GM23248 (cell line): ENCODE measurements at places on chromosomes 6 and 20. TPM values are rescaled to one million over a fixed set of nuclear protein-coding genes. Genes with fewer than 3 reads are reported as not detected.

TPBG gene
- polyA plus RNA-seq = 125 and 127 TPM in 2 replicates

DNA sequence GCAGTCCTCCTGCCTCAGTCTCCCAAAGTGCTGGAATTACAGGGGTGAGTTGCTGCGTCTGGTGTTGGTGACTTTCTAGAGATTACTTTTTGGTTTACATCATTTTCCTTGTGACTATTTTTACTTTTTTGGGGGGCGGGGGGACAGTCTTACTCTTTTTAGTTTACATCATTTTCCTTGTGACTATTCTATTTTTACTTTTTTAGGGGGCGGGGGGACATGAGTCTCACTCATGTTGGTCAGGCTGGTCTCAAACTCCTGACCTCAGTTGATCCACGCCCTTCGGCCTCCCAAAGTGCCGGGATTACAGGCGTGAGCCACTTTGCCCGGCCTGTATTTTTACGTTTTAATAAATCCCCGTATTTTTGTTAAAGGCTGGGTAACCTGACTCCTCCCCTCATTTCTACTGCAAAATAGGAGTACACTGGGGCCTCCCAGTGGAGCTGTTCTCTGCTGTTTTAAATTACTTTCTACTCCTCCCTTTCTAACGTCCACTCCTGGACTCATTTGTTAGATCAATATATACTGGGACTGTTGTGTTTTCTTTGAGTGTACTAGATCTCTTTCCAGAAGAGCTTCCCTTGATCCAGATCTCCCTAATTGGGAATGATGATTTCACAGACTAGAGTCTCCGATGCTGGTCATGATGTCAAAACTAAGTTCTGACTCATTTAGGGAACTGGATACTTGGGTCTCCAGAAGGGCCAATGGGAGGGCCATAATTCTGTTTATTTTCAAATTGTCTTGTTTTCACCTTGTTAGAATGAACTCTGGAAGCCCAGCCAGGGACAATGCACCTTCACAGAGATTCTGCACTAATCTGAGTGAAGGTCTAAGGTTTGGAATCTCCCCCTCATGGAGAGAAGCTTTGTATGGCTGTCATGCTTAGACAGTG lies 9.2 kb downstream of the HSPA1B start:
- peak; percentile 74 for DNase-seq

GRCh38 chr6:46760925-46761324 lies 14.2 kb downstream of the ANKRD66 start:
- no peak for DNase-seq

LPA gene
- polyA plus RNA-seq = not detected in 2 replicates

- DNase-seq = no peak
Measured at GRCh38 chr6:4950836-4951533, 52.9 kb downstream of the RPP40 start.

DNA sequence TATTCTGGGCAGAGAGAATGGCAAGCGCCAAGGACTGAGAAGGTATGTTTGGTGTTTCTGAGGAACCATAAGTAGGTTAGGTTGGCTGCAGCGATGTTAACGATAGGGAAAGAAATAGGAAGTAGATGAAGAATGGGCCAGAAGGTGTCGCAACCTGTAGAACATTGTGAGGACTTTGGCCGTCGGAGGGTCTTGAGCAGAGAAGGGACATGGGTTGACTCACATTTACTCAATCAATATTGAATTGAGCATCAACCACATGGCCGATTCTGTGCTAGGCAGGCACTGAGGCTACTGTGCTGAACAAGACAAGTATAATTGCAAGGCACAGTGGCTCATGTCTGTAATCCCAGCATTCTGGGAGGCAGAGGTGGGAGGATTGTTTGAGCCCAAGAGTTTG lies 26.8 kb upstream of the RPN2 start:
- DNase-seq = no peak

CCN6 gene
- 0.48 and 0.57 TPM in 2 replicates for polyA plus RNA-seq

DNA sequence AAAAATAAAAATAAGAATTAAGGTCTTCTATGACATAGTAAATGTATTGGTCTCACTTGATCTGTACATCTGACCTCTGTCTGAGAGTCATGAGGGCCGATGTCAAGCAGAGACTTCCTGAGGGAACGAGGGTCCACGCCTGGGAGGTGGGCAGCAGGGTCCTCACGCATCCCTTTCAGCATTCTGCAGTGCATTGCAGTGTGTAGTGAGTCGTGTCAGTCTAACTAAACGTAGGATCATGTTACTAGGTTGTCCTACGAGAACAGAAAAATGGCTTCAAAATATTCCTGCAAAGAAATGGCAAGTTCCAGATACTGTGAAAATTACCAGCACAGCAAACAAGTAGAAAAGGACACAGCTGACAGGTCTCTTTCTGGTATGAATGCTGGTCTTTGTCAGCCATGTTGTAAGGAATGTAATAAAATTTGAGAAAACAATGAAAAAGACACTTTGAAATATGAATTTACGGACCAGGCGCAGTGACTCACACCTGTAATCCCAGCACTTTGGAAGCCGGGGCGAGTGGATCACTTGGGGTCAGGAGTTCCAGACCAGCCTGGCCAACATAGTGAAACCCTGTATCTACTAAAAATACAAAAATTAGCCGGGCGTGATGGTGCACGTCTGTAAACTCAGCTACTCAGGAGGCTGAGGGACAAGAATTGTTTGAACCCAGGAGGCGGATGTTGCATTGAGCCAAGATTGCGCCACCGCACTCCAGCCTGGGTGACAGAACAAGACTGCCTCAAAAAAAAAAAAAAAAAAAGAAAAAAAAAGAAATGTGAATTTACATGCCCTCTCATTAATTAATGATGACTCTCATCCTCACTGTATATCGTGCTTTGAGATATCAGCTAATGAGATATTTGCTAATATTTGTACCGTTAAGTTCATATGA lies 2.4 kb upstream of the AHCY start:
- no peak for DNase-seq

GRCh38 chr6:81808851-81809570 lies 56.5 kb upstream of the TENT5A start:
- no peak for DNase-seq

- peak; percentile 89 for DNase-seq
Measured at GRCh38 chr20:4041748-4042411, 26.5 kb upstream of the RNF24 start.

RNF39 gene
- polyA plus RNA-seq = 0.21 and 0.30 TPM in 2 replicates

- DNase-seq = no peak
Measured at GRCh38 chr20:38125157-38126056, 39.7 kb downstream of the TGM2 start.

DNA sequence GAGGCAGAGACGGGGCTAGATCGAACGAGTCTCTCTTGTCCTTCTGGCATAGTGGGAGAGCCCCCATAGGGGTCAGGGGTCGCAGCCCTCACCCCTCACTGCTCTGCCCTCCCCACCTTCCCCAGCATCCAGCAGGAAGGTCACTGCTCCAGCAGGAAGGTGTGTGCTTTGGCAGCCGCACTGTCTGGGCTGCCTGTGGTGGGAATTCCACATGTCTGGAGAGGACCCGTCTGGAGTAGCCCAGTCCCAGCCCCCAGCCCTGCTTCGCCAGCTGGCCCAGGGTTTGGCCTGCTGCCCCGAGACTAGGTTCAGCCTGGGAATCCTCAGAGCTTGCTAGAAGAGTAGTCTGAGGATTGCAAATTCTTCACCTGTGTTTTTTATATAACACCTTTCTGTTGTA lies 2.5 kb upstream of the R3HDML start:
- DNase-seq = no peak

- no peak for DNase-seq
Measured at GRCh38 chr6:134398453-134398852, 80.5 kb upstream of the SGK1 start.

DNA sequence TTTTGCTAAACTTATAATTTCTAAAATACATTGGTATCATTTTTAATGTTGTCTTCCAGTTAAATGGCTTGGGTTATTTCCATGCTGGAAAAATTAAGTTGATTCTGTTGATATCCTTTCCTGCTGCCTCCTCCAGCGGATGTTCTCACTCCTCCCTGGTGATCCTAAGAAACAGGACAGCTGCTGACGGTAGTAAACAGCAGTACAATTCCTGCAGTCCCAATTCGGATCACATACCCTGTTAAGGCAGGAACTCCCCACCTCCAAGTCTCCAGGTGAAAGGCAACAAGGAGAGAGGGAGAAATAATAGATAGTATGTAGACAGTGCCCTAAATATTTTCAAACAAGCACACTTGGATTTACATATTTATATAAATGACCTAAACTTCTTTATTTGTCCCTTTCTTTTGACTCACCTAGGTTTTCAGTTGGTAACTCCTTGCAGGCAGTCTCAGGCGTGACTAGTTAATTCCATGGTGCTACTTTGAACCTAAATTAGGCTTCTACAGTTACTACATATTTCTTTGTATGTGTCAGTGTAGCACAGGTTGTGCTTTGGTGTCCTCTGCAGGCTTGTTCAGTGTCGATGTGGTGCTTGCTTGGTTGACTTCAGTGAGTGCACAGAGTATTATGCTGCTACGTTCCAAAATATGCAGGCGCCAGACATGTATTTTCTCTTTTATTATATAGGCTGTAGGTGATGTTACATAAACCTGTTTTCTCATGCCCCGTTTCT lies 126.0 kb downstream of the ADGRB3 start:
- no peak for DNase-seq

GRCh38 chr6:126015863-126016262 lies 29.5 kb downstream of the TRMT11 start:
- DNase-seq = peak; percentile 60

DNA sequence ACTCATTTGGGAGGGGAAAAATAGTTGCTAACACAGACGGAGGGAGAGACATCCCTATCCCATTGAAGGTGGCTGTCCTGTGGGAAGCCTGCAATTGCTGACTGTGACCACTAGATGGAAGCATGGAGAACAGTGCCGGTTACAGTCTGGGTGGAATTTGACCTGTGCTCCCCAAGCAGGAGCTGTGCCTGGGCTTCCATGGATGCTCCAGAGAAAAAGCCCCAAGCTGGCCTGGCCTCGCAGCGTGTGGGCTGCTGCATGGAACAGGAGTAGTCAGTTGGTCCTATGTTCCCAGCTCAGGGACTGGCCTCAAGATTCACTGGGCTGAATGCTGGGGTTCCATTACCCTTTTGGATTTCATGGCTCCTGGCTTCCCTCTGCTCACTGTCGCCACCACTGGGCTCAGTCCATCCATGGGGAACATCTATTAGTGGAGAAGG lies 116.3 kb upstream of the CHD6 start:
- DNase-seq = peak; percentile 55

DNA sequence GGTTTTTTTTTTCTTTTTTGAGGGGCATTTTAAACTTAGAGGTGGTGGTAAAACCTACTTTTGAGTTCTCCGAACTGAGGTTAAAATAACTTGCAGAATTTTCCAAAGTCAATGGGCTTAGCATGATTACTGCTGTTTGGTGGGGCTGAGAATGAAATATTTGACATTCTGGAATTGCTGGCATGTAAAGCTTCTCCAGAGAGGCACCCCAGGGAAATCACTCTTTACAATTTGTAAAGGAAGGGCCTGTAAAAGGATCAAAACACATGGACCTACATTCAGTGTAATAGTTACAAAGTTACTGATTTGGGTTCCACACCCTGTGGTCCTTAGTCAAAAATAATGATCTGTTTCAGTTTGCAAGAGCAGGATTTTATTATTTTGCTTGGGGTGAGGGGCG lies 5.5 kb downstream of the FAM217B start:
- no peak for DNase-seq

GRCh38 chr6:113809826-113810225 lies 47.3 kb upstream of the MARCKS start:
- DNase-seq = no peak

MACROD2 gene
- polyA plus RNA-seq = 2.2 and 3.1 TPM in 2 replicates

- no peak for DNase-seq
Measured at GRCh38 chr6:135096403-135097130, 41.9 kb upstream of the HBS1L start.

SNAI1 gene
- polyA plus RNA-seq = 13.4 and 15.7 TPM in 2 replicates

HLA-DRA gene
- polyA plus RNA-seq = 0.80 and 2.0 TPM in 2 replicates

- DNase-seq = peak; percentile 88
Measured at GRCh38 chr6:46453216-46453615, 38.0 kb downstream of the RCAN2 start.

- no peak for DNase-seq
Measured at GRCh38 chr6:43391440-43392031, 22.1 kb upstream of the ZNF318 start.

EPHA7 gene
- not detected in 2 replicates for polyA plus RNA-seq

- DNase-seq = no peak
Measured at GRCh38 chr6:36963451-36964290, 9.1 kb downstream of the PI16 start.

DNA sequence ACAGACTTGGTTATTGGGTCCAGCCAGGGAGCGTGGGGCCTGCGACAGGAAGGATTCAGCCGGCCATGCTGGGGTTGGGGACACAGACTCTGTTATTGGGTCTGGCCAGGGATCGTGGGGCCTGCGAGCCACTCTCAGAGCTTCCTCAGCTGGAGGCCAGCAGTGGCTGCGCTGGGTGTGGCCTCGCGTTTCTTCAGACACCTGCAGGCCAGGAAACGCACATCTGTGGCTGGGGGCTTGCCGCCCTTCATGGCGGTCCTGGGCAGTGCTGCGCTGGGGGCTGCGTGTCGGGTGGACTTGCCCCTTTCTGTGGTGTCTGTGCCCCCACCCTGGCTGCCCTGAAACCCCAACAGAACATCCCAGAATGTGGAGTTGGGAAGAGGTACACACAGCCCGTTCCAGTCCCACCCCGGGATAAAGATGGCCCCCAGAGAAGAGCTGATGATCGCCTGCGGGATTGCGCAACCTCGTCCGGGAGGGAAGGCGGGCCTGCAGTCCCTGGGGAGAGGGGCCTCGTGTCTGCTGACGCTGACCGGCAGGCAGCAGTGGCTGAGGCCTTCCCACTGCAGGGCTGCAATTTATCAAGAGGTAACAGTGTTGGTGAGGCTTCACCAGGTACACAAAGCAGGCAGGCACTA lies 16.9 kb upstream of the MTG2 start:
- DNase-seq = no peak

BCAS1 gene
- 0.38 and 0.41 TPM in 2 replicates for polyA plus RNA-seq

VPS52 gene
- polyA plus RNA-seq = 33.9 and 35.3 TPM in 2 replicates

MRAP2 gene
- 0.96 and 1.1 TPM in 2 replicates for polyA plus RNA-seq

DNA sequence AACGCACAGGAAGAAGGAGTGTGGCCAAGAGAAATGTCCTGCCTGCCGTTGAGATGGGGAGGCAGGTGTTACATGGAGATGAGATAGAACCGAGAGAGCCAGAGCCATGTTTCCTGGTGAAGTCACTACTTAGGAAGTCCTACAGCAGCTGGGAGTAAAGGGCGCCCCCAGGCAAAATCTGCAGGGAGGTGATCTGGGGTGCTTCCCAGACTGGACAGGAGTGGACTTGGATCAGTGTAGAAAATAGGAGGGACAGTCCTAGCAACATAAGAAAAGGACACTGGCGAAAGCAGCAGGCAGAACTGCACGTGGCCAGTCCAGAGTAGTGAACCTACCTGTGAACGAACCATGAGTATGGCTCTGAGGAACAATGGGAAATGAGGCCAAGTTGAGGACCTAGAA lies 85.3 kb downstream of the CD164 start:
- no peak for DNase-seq

- no peak for DNase-seq
Measured at GRCh38 chr6:62371453-62372210, 85.6 kb upstream of the KHDRBS2 start.

GRCh38 chr6:3456395-3456897 lies 404 bp downstream of the SLC22A23 start:
- DNase-seq = peak; percentile 60

ITPR3 gene
- 4.8 and 4.9 TPM in 2 replicates for polyA plus RNA-seq

SMOC2 gene
- polyA plus RNA-seq = not detected in 2 replicates
